Hematopoietic multipotent progenitor cell (in vitro differentiated cells): ENCODE measurements at places on chromosomes 7 and 10. TPM values are rescaled to one million over a fixed set of nuclear protein-coding genes. Genes with fewer than 3 reads are reported as not detected.

GRCh38 chr7:33806298-33807154 is 98.8 kb upstream of the BMPER start:
- no peak for DNase-seq

DNA sequence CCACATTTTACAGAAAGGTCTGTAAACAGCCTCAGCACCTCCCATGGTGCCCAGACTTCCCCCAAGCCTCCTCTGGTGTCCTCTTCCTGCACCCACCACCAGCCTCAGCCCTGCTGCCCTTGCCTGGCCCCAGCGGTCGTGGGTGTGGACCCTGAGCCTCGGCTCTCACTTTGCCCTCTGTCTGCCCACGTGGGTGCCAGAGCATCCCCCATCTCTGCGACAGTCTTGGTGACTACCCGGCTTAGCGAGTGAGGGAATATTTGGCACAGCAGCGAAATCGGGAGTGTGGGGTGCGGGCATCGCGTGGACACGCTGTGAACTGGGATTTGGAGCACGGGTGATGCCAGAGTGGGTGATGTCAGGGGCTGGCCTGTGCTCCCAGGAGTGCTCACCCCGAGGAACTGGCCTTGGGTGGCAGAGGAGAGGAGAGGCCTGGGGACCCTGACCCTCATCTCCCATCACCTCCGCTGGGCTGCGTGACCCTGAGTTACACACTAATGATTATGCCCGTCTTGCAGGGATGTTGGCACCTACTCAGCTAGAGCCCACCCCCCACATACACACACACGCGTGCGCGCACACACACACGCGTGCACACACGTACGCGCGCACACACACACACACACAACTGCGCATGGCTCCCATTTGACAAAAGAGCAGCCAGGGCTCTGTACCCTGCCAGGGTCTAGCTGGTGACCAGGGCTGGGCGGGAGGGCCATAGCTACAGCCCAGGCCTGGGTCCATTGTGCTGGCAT is 8.7 kb downstream of the ELFN1 start:
- DNase-seq, result no peak

DNA sequence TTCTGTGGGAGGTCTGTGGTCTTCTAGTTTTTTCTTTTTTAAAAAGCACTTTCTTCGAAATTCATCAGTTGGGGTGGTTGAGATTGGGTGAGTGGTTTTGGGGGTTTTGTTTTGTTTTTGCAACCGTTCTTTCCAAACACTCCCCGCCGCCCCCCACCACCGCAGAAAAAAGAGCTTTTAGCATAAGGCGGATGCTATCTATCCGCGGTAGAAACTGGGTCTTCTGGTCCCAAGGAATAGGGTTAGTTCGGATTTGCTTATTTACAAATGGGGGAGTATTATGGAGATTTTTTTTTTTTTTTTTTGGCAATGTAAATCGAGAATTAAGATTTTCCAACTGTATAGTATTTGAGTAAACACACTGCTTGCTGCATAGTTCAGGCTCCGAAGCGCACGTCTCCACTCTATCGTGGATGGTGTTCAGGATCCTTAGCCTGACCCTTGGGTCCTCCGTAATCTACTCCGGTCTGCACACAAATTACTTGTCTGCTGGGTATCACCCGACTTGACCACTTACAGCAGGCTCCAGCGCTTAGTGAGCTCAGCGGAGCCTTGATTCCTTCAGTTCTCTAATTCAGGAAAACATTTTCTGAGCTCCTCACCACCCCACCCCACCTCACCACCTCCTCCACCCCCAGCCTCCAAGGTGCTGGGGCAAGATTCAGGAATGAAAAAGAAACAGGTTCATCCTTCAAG is 757 bp upstream of the NRCAM start:
- DNase-seq, result no peak

GRCh38 chr10:58641708-58642107 is 129.0 kb downstream of the BICC1 start:
- DNase-seq, result no peak

GRCh38 chr7:141251957-141252356 is 178.1 kb downstream of the TMEM178B start:
- no peak for DNase-seq

GRCh38 chr10:80622153-80622552 is 84.5 kb downstream of the SH2D4B start:
- DNase-seq, result no peak

DNA sequence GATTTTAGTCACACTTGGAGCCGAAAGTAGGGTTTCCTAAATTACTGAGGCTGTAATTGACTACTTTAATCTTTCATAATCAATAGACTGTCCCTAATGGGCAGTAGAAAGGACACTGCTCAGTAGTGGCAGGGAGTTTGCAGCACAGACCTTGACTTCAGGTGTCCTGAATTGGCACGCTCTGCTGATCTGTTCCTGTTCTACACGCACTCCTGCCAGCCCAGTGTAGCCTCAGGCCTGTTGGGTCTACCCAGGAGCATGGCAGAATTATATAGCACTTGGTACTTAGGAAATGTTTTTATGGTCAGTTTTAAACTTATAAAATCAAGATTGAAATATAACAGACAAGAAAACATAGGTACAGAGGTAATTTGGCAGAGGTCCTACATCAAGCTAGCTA is 9.0 kb downstream of the EIF4H start:
- DNase-seq, result no peak

GRCh38 chr7:1325646-1326510 is 93.2 kb downstream of the UNCX start:
- DNase-seq, result no peak

DNA sequence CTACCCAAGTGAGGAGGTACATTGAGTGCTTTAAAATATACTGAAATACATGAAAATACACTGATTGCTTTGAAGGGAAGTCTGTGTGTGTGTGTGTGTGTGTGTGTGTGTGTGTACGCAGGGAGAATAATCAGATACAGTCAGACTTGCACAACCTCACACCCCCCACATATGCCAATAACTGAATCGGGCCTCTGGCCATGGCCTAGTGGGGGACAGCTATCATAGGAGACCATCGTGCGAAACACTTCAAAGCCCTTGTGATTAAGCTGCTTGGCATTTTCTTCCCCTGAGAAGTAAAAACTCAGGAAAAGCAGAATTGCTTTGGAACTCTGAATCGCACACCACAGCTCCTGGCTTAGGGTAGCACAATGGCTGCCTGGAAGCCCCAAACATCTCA is 135.1 kb downstream of the C10orf105 start:
- DNase-seq, result no peak

GRCh38 chr10:28331841-28332240 is 29.0 kb upstream of the MPP7 start:
- no peak for DNase-seq

GRCh38 chr10:117664288-117664687 is 121.7 kb downstream of the EMX2 start:
- no peak for DNase-seq

DNA sequence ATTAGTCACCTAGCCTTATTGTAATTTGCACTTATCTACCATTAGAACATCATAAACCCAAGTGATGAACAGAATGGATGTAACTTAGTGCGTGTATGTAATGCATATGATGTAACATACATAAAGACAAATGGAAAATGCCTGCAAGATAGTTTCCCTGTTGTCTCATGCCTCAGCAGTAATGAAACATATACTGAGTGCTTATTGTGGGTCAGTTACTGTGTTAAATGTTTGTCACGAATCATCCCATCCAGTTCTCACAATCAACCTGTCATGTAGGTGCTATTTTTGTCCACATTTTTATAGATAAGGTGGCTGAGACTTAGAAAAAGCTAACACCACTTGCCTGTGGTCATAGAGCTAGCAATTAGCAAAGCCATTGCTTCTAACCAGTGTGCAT is 350.8 kb downstream of the AUTS2 start:
- DNase-seq, result no peak

- peak; percentile 40 for DNase-seq
These were observed 26.2 kb downstream of the TBATA start for GRCh38 chr10:70758757-70759514.

- no peak for DNase-seq
These were observed 105.4 kb upstream of the KMT2E start for GRCh38 chr7:104908636-104909035.

GRCh38 chr7:36192053-36192824 is 39.2 kb downstream of the EEPD1 start:
- peak; percentile 84 for DNase-seq

DNA sequence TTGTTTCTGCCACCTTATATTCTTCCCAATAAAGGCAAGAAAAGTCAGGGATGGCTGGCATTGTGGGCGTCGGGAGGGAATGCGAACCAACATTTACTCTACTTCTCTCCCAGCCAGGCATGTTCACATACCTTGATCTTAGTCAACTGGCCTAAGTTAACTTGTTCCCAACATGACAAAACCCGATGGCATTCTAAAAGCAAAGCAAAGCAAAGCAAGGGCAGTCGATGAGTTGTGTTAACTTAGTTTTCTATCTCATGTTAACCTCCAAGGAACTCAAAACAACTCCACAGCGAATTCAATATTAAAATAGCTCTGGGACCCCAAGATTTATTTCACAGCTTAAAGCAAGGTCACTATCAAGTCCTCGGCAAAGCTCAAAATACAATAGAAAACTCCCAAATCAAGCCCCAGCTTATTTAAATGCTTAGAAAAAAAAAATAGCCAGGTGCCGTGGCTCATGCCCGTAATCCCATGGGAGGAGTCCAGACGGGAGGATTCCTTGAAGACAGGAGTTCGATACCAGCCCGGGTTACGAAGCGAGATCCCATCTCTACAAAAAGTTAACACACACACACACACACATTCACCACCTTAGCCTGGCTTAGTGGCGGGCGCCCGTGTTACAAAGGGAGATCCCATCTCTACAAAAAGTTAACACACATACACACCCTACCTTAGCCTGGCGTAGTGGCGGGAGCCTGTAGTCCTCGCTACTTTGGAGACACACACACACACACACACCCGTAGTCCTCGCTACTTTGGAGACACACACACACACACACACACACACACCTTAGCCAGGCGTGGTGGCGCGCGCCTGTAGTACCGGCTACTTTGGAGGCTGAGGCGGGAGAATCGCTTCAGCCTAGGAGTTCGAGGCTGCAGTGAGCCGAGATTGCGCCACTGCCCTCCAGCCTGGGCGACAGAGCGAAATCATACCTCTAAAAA is 901 bp upstream of the CCNY start:
- no peak for DNase-seq

Gene PLXNA4
- total RNA-seq, result 0.27 TPM

Gene MRPS24
- total RNA-seq, result 111 TPM

Gene ADAP1
- 16.2 TPM for total RNA-seq

Gene HOXA2
- total RNA-seq, result 0.54 TPM

Gene DOCK1
- total RNA-seq, result 27.5 TPM

Gene STRA8
- not detected for total RNA-seq
